EH (cell line): ENCODE measurements at places on chromosomes 2 and 18.

DNA sequence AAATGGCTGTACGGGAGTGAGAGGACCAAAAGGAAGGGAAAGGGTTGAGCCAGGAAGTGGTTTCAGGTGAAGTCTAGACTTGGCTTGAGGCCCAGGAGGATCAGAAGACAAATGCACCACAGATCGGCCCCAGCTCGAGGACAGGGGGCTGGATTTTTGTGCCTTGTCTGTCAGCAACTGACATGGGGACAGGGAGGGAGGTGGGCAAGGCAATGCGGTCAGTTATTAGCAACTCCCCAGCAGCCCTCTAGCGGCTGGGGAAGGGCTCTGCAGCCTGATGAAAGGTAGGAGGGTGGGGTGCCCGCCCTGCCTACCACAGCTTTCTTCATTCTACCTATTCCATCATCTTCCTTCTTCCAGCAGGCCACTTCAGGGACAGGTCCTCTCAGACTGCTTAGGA is 50.0 kb downstream of the CPO start:
- peak; percentile 26 for DNase-seq

DNA sequence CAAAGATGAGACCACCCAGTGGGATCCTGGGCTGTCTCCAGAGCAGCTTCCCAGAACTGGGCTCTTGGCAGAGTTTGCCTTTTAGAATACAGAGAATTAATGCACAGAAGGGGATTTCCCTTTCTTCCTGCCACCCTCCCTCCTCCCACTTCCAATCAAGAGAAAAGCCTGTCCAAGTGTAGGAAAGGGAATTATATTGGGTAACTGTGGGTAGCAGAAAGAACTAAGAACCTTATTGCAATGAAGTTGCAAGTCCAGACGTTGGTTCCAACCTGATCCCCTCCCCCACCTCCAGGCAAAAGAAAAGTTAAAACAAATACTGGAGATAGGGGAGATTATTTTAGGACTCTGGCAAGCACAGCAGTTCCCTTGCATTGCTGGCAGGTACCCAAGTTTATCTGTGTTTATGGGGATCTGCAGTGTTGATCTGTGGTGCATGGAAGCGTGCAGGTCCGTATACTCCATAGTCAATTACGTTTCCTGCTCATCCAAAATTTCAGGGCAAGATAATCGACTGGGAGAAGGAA is 114.3 kb downstream of the PRKCE start:
- no peak for DNase-seq

DNA sequence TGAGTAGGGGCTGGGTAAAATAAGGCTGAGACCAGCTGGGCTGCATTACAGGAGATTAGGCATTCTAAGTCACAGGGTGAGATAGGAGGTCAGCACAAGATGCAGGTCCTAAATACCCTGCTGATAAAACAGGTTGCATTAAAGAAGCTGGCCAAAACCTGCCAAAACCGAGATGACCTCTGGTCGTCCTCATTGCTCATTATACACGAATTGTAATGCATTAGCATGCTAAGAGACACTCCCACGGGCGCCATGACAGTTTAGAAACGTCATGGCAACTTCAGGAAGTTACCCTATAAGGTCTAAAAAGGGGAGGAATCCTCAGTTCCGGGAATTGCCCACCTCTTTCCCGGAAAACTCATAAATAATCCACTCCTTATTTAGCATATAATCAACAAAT is 132.2 kb downstream of the ARL4C start:
- no peak for DNase-seq

GRCh38 chr2:179250848-179251504 is 13.7 kb downstream of the SESTD1 start:
- no peak for DNase-seq

- peak; percentile 97 for DNase-seq
These were observed 5.1 kb downstream of the AGPS start for GRCh38 chr2:177397481-177398289.

GRCh38 chr2:41928526-41928925 is 119.3 kb upstream of the PKDCC start:
- DNase-seq = peak; percentile 80

DNA sequence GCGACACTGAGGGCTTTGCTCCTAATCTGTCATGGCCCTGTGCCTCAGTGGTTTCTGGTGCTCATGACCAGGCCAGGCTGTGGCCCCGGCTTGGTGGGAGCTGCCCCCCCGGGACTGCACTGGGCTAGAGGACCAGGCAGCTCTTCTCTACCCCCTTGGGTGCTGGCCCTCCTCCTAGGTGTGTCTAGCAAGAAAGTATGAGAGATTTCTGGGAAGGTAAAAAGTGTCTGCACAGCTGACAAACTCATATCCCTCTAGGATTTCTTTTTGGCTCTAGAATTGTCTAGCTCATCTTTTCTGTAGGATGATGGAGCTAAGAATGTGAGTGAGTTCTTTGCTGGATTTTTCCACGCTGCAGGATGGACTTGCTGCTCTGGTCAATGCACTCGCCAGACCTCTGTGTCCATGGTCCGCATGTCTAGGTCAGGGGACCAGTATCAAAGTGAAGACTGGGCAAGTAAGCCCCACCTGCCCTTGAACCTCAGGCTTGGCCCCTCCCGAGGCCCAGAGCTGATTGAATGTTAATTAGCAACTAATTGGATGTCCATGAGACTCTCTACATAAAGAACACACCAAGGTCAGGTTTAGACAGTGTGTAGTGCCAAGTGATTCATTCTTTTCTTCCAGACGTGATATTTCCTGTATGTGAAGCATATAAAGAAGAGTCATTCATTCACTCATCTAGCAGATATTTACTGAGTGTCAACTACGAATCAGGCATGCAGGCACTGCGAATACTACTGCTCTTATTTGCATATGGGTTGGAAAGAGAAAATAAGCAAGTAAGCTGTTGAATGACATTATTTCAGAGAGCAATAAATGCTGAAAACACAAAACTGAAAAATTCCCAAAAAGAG is 15.6 kb upstream of the PSD4 start:
- peak; percentile 81 for DNase-seq

DNA sequence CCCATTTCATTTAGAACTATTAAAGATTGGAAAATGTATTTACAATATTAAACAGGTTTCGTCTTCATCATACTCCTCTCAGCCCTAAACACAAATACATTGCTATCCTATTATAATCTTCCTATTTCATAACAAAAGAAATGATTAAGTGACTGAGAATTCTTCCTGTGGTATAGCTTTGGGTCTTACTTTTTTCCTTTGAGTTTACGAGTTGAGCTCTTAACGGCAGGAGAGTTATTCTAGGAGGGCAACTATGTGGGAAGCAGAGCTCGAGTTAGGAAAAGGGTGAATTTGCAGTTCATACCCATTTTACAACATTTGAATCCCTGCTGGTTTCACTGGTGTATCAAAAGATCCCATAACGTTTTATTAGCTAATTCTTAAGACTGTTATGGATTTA is 105.0 kb downstream of the FIGN start:
- DNase-seq = peak; percentile 27
